Tibial artery (tissue), 4 donors: ENCODE measurements at places on chromosomes 7 and 10.

DNA sequence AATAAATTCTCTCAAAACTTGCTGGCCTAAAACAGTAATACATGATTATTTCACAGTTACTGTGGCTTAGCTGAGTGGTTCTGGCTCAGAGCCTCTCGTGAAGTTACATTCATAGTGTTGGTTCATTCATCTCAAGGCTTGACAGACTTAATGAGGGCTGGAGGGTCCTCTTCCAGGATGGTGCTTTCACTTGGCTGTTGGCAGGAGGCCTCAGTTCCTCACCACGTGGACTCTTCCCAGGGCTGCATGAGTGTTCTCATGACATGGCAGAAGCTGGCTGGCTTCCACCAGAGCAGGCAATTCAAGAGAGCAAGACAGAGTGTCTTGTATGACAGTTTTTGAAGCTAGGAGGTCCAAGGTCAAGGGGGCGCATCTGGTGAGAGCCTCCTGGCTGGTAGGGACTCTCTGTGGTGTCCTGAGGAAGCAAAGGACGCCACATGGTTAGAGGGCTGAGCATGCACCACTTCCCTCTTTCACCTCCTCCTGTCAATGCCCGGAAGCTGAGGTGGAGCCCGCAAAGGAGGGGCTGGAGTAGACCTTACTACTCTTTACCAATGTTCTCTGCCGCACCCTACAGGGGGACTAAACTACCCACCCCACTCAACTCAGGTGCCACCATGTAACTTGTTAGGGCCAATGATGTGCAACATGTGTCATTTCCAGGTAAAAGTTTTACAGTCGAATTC lies 58.2 kb upstream of the YAE1 start:
- DNase-seq = no peak

GRCh38 chr7:121180436-121181063 lies 148.2 kb upstream of the WNT16 start:
- DNase-seq = no peak

DNA sequence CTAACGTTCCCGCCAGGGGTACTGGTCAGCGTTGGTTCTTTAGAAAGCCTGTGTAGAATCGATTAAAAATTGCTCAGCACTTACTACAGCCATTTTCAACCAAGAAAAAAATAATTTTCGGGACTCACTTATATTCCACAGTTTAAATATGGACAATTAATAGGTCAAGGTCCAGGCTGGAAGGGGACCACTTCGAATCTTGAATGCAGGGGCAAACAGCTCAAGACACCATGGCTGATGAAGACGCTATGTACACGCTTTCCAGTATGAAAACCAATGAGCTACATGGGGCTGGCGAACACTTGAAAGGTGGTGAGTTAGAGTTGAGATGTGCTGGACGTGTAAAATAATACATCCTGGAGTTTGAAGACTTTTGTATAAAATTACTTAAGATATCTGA lies 87.2 kb downstream of the PRKCQ start:
- no peak for DNase-seq

DNA sequence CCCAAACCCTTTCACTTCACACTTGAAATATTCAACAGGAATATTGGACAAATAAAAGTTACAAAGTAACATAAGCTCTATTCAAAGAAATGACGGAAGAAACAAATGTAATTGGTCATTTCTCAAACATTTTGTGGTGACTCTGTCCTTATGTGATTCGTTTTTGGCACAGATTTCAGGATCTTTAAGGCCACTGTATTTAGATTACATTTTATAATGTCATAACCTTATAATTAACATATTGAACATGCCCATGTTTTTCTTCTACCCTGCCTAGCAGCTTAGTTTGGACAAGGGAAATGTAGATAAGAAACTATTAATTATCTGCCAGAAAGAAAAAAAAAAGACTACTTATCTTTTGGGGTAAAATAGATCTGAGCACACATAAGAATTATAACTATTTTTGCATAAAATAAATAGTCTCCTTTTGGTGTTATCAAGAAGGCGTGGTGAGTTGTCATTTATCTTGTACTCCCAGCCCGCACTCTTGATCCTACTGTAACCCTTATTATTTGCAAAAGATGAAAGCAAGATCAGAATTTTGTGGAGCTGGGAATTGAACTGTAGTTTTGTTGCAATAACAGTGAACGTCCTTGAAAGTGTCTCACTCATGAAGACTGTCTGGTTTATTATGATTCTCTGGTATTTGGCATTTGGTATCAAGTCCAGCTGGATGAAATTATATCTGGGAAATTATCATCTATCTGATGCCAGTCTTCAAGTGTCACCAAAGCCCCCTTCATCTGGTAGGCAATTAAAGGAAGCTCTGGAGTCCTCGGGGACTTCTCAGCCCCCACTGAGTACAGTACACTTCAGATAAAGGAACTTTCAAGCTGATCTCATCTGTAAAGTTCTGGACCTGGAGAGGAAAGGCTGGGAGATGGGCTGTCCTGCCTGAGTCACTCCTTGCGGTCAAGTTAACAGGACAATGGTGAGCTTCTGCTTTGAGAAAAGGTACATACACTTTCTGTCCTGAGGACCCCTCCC lies 175.7 kb upstream of the INHBA start:
- DNase-seq = no peak
